ENCODE measurements at places on chromosomes 6 and 20. TPM values are rescaled to one million over a fixed set of nuclear protein-coding genes. Genes with fewer than 3 reads are reported as not detected.

Gene TINAG
- 0.16 TPM for total RNA-seq

Gene RING1
- 26.4 TPM for total RNA-seq

Gene ENPP4
- 18.3 TPM for total RNA-seq

Gene ABHD16B
- total RNA-seq: not detected

Gene BRD2
- total RNA-seq: 62.6 TPM

Gene PRDM13
- not detected for total RNA-seq

Gene PKHD1
- total RNA-seq: not detected

DNA sequence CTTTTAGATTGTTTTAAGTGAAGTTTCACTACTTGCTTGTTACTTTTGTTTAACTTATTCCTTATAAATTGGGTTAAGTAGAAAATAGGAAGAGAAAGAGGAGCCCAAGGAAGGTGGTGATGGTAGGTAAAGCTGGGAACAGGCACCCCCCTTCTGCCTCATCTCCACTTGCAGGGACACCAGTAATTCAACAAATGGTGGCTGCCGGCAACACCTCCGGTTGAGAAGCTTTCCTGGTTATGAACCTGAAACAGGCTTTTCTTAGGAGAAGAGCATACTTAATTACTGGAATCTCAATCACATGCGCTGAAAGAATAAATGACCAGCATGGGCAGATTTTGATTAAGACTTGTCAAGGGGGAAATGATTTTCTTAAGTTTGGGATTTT, 158.9 kb upstream of the ZNF217 start:
- no peak for DNase-seq

GRCh38 chr20:41716911-41717310, 98.7 kb upstream of the CHD6 start:
- DNase-seq: no peak

- peak; percentile 69 for DNase-seq
These were observed 19.8 kb upstream of the MAP1LC3A start for GRCh38 chr20:34538671-34539123.

GRCh38 chr6:65052626-65053025, 654.4 kb downstream of the EYS start:
- no peak for DNase-seq

DNA sequence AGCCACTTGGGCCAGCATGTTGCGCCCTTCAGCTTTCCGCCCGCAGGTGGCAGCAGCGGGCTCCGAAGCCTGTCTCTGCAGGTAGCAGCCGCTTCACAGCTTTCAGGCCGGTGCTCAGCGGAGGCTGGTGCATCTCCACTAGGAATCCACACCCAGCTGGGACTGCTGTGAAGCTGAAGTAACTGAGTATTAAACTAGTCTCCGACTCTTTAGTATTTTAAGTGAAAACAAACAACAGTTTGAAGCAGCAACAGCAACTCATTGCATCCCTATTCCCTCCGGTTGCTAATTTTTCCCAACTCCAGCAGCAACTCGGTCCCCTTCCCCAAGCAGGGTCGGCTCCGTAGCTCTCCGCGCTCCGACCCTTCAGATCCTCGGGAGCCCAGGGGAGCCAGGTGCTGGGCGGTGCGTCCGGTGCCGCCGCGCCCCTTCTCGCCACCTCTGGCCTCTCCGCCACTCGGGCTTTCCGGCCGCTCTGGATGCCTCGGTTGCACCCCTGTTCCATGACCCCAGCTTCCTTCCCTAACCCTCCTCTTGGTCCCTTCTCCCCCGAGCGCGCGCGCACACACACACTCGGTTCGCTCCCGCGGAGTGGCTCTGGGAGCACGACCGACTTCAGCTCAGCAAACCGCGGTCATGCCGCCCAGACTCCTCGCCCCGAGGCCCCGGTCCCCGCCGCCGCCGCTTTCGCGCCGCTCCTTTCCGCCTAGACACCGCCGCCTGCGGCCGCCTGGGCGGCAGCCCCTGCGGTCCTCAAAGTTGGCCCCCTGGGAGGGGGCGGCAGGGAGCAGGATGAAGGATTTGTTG, 765 bp upstream of the NKAIN2 start:
- DNase-seq: peak; percentile 85

- DNase-seq: no peak
These were observed 699.1 kb upstream of the ADGRB3 start for GRCh38 chr6:67935976-67936477.

GRCh38 chr20:63735859-63736718, at the start of gene LIME1:
LIME1 (plus strand) TSS chr20:63736664; CDS start chr20:63737550, 886 bp downstream.
- no peak for DNase-seq

DNA sequence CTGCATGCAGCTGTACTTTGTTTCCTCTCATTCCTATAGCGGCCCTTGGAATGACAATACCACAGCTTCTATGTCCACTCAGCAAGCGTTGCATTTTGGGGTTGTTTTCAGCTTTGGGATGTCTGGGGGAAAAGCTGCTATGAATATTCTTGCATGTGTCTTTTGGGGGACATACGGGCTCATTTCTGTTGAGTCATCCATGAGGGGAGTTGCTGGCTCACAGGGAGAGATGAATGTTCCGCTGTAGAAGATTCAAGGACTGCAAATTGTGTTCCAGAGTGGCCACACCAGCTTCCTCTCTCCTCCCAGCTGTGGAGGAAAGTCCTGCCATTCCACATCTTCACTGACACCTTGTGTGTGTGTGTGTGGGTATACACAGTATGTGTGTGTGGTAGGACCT, 43.3 kb downstream of the TGM2 start:
- DNase-seq: no peak

GRCh38 chr6:110415086-110415916, at the start of gene DDO:
DDO (minus strand) TSS chr6:110415575; CDS start chr6:110413462, 2,113 bp downstream.
- DNase-seq: peak; percentile 89

GRCh38 chr6:3252369-3252768, 6.4 kb upstream of the PSMG4 start:
- DNase-seq: no peak

GRCh38 chr20:45867819-45868176, 10.4 kb downstream of the ZSWIM3 start:
- DNase-seq: no peak

DNA sequence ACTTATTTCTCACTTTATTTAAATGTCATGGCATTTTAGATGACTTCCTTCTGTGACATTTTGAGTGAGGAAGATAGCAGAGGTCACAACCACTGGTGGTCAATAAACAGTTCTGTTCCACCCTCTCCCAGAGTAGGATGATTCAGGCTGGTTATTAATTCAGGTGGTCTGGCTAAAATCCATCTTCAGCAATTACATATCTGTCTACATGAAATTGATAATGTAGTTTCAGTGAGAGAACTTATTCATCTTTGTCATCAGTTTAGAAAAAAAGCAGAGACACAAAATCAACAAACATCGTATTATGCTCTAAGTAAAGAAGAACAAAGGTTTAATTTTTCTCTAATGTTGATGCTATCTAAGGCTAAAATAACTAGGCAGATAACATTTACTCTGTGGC, 525.5 kb downstream of the TENT5A start:
- DNase-seq: no peak

DNA sequence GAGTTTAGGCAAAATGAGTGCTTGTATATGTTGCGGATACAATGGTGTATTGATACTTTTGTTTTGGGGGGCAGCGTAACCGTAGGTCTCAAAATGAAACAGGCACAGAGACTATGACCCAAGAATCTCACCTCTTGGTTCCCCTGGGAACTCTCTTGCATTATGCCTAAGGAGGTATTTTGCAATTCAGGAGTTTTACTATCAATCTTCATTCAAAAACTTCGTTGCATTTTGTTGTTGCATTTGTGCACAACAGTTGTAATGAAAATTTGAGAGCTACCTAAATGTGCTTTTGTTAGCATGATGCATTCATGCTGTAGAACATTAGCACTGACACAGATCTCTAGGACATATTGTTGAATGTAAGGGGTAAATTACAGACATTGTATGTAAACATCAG, 18.2 kb downstream of the VTA1 start:
- DNase-seq: no peak

- peak; percentile 70 for DNase-seq
These were observed 153.0 kb downstream of the BCAS1 start for GRCh38 chr20:53917145-53918019.

GRCh38 chr6:84182001-84182400, 45.4 kb downstream of the CEP162 start:
- no peak for DNase-seq

GRCh38 chr20:34322267-34323105, 19.3 kb upstream of the AHCY start:
- DNase-seq: no peak

DNA sequence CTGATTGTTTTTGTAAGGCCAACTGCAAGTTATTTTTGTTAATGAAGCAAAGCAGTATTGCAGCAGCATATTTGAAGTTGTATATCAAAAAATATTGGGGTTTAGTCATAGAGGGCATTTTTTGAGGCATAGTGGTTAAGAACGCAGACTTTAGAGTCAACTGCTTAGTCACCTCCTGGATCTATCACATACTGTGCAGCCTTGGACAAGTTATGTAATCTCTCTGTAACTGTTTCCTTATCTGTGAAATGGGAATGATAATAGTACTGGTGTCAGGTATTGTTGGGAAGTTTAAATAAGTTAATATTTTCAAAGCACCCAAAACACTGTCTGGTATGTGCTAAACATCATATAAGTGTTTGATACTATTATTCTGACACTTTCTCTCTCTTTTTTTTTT, 27.2 kb upstream of the EFHC1 start:
- DNase-seq: no peak

GRCh38 chr6:100217225-100218012, 223.4 kb upstream of the MCHR2 start:
- no peak for DNase-seq

- peak; percentile 33 for DNase-seq
These were observed 58.4 kb downstream of the PDE7B start for GRCh38 chr6:135909737-135910387.
